ENCODE measurements at places on chromosomes 6 and 20.

DNA sequence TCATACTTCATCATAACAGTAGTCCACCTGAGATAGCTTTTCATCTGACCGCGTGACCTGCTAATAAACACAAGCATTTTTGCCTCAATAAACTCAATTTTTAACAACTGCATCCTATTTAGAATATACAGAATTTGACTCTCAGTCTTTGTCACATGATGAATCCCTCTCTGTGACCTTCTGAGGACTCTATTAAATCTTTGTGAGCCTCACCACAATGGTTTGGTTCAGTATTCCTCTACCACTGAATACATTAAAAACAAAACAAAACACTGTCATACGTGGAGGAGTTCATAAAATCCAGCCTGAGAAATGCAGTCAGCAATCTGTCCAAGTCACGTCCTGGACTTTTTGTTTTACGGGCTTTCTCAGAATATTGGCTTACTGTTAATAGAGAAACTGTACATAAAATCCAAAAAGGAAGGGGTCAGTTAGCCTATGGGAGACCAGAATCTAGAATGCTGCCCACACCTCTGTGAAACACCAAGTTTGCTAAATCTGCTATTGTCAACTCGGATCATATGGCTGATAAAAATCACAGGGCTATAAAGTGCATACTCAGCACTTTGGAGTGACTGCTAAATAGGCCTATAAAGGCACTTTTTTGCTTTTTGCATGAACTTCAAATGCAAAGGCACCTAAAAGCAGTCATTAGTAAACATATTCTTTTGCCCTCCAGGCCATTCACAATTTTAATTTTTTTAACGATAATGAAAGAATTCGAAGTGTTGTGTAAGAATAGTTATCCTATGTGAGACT lies 190.3 kb upstream of the HDDC2 start:
- no peak for DNase-seq

- DNase-seq, result no peak
Observed at GRCh38 chr20:1934156-1934555, 38.9 kb downstream of the SIRPA start.

DNA sequence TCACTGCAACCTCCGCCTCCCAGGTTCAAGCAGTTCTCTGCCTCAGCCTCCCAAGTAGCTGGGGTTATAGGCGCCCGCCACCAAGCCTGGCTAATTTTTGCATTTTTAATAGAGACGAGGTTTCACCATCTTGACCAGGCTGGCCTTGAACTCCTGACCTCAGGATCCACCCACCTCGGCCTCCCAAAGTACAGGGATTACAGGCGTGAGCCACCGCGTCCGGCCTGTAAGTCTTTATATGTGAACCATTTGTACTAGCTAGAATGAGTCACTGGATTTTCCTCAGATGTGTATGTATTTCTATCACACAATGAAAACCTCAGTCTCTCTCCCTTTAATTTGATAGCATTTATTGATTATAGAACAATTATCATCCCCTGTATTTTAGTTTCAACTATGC lies 34.0 kb downstream of the ITCH start:
- no peak for DNase-seq

- DNase-seq, result peak; percentile 79
Observed at GRCh38 chr6:53673162-53673727, 7.7 kb upstream of the KLHL31 start.

GRCh38 chr6:65760285-65760684 lies 53.3 kb upstream of the EYS start:
- peak; percentile 49 for DNase-seq

DNA sequence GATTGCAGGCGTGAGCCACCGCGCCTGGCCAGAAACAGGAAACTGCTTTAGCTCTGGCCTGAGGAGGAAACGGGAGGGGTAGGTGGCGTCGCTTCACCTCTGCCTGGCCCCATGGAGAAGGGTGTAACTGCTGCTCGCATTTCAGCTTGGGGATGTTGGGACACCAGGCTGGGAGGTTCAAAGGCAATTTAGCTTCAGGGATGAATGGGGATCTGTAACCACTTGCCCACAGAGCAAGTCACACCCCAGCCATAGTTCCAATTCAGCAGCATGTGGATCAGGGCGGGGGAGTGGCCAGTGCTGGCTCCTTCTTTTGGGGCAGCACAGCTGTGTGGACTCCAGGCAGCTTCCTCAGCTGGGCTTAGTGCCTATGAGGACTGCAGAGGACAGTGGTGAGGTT lies 34.8 kb upstream of the NUP153 start:
- no peak for DNase-seq

Measured in RCC 7860 (cell line).